NCI-H69 (cell line): ENCODE measurements at places on chromosomes 12 and 14.

GRCh38 chr12:115815924-115816323 lies 461.6 kb downstream of the MED13L start:
- no peak for DNase-seq

- no peak for DNase-seq
These were observed 20.9 kb upstream of the KIF26A start for GRCh38 chr14:104117341-104118005.

GRCh38 chr14:105056303-105056831 lies 8.9 kb downstream of the GPR132 start:
- no peak for DNase-seq

DNA sequence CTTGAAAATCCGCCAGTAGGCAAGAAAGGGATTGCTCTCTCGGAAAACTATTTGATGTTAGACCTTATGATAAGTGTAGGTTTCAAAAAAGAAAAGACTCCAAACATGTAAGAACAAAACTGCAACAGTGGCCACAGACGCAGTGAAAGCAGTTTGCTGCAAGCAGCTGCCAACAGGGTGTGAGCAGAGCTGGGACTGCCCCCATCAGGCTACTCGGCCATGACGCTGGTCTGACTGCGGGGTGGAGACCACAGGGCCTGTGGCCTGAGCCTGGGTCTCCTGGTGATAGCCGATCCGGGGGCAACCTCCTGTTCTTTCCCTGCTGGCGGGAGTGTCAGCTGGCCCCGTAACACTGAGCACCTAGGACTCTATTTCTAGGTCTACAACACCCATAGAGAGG lies 63.2 kb downstream of the AMN start:
- no peak for DNase-seq

DNA sequence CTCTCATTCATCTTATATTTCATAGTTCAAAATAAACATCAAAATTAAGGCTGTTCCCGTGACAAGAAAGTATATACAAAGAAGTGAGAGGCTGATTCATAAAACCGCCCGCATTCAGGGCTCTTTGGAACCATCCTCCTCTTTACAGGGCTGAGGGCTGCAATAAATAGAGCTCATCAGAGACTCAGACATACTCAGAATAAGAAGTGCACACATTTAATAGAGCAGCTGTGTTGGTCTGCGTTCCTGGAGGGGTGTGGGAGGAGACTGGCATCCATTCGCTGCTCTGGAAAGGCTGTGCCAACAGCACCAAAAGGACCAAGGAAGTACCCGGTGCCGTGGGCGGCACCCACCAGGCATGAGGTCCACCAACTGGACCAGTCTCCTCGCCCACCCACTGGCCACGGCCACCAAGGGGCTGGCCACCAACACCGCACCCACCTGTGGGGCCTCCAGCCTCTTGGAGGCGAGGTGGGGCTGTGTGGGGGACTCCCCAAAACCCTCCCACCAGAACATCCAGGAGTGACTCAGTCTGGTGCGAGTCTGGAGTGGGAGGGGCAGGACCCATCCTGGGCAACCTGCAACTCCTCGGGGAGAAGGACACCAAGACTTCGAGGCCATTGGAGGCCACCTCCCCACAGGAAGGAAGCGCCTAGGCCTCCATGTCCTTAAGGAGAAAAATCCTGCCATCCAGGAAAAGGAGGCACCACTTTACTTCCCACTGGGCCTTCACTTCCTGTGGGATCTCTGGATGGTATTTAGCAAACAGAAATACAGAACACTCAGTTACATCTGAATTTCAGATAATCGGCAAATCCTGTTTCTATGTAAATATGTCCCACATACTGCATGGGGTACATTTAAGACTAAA lies 32.7 kb downstream of the VCPKMT start:
- DNase-seq: no peak

- no peak for DNase-seq
These were observed 847.2 kb downstream of the VRK1 start for GRCh38 chr14:97644365-97644764.
